ENCODE measurements at places on chromosomes 3 and 15.

GRCh38 chr15:38844736-38845135, 280.1 kb upstream of the RASGRP1 start:
- no peak for DNase-seq

- DNase-seq, result no peak
These were observed 1091.0 kb downstream of the FHIT start for GRCh38 chr3:60160111-60160821.

DNA sequence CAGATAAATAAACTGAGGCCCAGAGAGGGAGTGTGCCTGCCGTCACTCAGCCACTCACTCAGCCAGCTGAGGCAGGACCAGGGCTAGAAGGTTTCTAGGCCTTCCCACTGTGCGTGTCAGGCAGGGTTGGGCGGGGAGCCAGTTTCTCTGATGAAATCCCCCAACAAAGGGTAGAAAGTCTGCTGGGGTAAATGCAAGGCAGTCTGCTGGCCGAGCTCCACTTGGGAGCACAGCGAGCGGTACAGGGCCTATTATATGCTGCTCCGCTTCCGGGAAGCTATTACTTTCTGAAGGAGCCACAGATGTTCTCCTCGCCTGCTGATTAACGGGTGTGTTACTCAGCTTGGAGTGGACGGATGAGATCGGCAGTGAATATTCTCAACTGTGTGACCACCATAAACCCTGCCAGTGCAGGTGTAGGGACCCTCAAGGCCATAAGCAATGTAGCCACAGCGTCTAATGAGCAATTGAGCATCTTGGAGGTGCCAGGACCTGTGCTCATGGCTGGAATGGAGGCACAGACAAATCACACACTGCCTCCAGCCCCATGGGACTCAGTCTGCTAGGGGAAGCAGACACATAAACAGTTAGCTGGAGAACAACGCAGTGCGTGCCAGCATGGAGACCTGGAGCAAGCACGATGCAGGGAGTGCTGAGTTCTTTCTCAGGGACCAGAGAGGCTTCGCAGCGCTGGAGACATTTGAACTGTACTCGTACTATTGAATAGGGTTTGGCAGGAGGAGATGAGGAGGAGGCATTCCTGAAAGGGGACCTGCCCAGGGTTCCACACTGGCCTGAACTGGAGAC, 42.1 kb downstream of the CORO2B start:
- DNase-seq, result peak; percentile 52

- DNase-seq, result no peak
These were observed 334.4 kb upstream of the THRB start for GRCh38 chr3:24829011-24829581.

- no peak for DNase-seq
These were observed 24.5 kb upstream of the SSR3 start for GRCh38 chr3:156579427-156579851.

- DNase-seq, result no peak
These were observed 451.6 kb upstream of the AZI2 start for GRCh38 chr3:28800203-28800602.

DNA sequence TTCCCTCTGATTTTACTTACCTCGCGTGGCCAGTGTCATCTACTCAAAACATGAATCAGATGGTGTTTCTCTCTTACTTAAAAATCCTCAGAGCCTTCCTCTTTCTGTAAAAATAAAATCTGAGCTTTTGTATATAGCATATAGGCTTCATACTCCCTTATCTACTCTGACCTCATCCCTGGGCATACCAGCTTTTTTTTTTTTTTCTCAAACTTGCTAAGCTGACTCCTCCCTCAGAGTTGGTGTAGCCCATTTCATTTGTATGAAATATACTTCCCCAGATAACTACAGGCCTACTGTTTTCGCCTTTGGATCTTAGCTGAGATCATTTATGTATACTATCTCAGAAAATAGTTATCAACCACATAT, 648.9 kb upstream of the ALCAM start:
- no peak for DNase-seq

DNA sequence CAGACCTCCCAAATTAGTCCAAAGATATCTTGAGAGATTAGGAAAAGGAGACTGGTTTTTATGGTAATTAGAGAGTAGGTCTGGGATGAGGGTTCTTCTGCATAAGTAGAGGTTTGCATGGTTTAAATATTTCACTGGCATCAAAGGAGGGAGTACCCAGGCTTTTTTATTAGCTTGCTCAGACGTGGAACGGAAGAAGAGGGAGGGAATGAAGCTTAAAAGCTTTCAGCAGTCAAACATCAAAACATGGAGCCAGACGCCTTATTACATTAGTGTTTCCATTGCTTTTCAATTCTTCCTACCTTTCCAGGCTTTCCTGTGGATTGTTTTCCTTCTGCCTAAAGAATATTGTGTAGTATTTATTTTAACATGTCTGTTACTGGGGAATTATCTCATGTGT, 342.1 kb upstream of the SOX2 start:
- DNase-seq, result no peak

All from large intestine (tissue), 12 donors.